ENCODE measurements at places on chromosomes 1 and 21.

GRCh38 chr1:236072001-236072400, 7.1 kb upstream of the NID1 start:
- DNase-seq, result no peak

- DNase-seq, result no peak
Measured at GRCh38 chr1:18179009-18179408, 71.4 kb downstream of the IGSF21 start.

- no peak for DNase-seq
Measured at GRCh38 chr1:87130438-87130837, 198.2 kb upstream of the LMO4 start.

- DNase-seq, result no peak
Measured at GRCh38 chr1:185239861-185240260, 77.2 kb downstream of the IVNS1ABP start.

DNA sequence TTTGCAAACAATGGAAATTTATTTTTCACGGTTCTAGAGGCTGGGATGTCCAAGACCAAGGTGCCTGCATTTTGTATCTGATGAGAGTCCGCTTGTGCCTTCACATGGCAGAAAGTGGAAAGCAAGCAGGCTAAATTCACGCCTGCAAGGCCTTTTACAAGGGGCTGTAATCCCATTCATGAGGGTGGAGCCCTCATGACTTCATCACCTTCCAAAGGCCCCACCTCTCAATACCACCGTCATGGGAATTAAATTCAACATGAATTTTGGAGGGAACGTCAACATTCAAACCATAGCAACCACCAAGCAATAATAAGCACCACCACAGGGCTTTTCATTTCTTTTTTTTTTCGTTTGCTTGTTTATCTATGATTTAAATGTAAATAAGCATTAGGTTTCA, 115.3 kb downstream of the C1orf21 start:
- no peak for DNase-seq

DNA sequence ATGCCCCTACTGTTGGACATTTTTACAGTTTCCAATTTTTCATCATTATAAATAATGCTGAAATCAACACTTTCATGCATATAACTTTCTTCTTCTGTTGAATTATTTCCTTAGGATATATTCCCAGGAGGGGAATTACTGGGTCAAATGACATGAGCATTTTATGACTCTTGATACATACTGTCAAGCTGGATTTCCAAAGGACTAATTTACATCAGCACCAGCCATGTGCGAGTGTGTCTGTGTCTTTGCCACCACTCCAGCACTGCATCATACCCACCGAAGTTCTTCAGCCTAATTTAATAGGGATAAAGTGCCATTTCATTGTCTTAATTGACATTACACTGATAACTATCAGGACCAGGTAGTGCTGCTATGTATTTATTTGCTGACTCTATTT, 146.7 kb downstream of the CSMD2 start:
- DNase-seq, result no peak

DNA sequence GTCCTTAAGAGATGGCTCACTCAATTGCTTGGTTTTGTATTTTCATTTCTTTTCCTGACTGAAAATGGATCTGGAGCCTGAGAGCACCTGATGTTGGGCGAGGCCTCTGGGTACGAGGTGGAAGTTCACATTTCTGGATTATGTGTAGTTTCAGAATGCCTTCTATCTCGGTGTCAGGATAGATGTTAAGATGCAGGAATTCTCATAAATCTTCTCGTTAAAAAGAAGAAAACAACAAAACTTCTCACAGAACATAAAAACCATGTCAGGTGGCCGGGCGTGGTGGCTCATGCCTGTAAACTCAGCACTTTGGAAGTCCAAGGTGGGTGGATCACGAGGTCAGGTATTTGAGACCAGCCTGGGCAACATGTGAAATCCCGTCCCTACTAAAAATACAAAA, 101.8 kb downstream of the RHOU start:
- no peak for DNase-seq

DNA sequence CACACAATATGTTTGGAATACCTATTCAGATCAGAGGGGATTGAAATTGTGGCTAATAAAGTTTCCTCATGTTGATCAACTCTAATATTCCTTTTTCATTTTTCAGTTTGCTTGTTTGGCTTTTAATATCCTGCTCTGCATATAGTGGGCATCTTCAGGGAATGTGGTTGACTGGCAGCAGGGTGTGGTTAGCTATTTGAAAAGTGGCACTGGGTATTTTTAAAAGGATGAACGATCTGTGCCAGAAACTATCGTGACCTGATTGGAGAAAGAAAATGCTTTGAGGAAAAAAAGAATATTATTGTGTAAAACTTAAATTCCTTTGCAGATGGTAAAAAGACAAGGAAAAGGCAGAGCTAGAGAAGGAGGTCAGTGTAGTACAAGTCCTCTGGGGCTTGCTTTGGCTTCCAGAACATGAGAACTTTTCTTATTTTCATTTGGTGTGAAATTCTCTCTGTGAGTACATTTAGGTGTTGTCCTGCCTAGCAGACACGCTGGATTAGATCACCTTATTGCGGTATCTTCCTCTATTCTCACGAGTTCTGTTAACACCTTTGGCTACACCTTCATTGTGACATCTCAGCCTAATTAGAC, 329.7 kb upstream of the SNX7 start:
- DNase-seq, result peak; percentile 53

DNA sequence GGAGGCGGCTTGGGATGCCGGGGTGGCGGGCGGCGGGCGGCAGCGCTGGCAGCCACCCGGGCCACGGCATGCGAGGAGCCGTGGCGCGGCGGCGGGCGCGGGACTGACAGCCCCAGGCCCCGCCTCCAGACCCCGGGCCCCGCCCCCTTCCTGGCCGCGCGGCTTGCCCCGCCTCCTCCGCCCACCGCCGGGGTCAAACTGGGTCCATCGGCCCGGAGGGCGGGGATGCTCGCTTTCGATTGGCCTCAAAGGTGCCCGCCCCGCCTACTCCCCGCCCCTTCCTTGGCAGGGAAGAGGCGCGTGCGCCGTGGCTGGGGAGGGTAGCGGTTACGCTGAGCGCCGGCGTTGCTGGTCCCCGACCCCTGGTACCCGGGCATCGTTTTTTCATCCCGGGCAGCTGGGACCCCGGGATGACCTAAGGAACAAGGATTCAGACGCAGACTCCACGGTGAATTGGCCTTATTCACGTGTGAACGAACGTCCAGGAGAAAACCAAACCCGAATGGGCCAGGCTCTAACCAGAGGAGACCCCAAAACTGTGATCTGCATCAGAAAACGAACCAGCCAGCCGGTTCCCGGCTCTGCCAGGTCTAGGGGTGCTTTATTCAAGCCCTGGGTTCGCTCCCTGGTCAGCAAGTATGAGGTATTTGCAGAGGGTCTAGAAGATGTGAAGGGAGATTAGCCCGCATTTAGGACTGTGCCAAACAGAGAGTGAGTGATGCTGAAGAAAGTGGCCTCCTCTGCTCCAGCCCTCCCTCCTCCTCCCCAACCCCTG, 117.2 kb upstream of the GUCA2B start:
- DNase-seq, result peak; percentile 94

DNA sequence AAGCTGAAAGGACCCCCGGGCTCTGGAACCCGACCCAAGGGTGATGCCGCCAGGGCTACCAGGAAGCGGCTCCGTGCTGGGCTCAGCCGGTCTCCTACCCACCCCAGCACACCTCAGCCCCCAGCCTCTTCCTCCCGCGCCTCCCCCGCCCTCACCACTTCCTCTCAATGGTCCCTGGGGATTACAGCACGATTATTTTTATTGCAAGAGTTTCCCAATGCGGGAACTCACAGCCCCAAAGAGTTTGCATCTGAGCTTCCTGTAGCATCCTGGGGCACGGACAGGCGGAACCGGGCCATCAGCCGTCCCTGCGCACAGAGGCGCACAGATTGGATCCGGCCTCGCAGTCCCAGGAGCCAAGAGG, 8.7 kb upstream of the SLX9 start:
- peak; percentile 57 for DNase-seq

DNA sequence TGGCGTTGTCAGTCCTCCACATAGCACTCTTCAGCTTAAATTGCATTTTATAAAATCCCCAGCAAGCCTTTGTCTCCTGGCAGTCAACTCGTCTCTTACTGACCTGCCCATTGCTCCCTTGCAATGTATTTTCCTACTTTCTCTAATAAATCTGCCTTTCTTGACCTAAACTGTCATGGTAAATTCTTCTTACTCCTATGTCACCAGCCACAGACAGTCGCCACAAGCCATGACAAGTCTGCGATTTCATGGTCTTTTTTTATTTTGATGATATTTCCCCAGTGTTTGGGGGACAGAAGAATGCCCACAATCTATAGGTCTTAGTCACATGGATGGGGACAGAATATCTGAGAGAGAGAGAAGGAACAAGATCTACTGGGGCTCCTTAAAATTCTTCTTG, 8.4 kb downstream of the IFNAR2 start:
- DNase-seq, result no peak

DNA sequence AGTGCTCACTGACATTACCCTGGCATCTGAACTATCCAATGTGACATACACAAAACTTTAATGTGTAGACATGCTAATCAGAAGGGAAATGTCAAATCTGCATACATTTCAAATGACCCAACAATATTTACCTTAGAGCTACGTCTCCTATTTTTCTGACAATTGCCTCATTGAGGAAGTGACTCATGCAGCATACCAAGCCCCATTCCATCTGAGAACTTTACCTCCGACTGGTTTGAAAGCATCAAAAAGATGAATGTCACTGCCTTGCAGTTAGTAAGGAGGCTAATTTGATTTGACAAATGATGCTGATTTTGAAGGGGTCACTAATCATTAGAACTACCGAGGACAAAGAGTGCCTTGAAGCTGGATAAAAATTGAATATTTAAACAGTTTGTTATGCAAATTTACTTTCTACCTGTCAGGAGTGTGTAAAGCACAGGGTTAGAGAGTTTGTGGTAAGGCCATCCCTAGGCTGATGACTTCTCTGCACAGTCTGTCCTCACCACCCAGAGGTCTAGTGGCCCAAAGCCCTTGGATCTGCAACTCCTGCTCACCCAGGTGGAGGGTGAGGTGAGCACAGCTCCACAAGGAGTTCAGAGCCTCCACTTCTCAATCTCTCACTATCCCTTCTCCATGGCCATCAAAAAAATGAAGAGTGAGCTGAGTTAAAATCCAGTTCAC, 500.3 kb upstream of the C1orf87 start:
- DNase-seq, result peak; percentile 91

DNA sequence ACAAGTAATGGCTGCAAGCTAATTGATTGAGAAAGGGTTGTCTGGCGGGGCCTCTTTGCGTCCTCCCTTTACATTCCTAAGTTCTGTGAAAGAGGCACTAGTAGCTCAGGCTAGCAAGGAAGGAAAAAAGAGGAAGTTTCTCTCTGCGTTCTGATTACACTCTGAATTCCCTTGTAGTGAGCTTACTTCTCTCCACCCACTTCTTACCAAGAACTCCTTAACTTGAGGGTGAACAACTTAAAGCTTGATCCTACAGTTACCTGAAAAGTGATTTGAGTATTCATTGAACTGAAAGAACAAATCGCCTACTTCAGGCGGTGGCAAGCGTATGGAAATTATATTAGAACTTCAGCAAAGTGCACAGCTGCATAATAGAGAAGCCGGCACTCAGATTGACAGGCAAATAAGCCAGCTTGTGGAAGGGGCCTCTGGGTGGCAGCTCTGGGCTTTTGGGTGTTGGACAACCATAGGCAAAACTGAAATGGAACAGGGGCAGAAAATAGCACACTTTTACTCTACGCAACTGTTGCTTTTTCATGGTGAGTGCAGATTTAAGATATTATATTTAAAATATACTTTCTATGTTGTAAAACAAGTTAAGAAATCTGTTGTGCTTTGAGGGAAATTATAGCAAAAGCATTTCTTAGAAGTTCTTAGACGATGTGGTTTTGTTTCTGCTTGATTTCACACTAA, 464.5 kb downstream of the USP25 start:
- peak; percentile 93 for DNase-seq

- no peak for DNase-seq
Measured at GRCh38 chr1:33098371-33098770, 17.4 kb downstream of the AZIN2 start.

DNA sequence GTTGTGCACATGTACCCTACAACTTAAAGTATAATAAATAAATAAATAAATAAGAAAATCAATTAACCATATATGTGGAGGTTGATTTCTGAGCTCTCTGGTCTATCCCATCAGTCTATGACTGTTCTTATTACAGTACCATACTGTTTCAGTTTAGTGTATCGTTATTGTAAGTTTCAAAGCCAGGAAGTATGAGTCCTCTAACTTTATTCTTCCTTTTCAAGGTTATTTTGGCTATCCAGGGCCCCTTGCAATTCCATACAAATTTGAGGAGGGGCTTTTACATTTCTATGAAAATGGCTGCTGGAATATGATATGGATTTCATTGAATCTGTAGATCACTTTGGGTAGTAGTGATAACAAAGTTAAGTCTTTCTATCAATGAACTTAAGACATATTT, 96.9 kb upstream of the BCL9 start:
- no peak for DNase-seq

GRCh38 chr1:50893466-50893865, 66.6 kb downstream of the FAF1 start:
- no peak for DNase-seq

GRCh38 chr1:243902100-243902499, 52.1 kb upstream of the AKT3 start:
- no peak for DNase-seq

- DNase-seq, result no peak
Measured at GRCh38 chr1:18319099-18319498, 161.6 kb upstream of the KLHDC7A start.

- no peak for DNase-seq
Measured at GRCh38 chr1:243927381-243927780, 77.3 kb upstream of the AKT3 start.

DNA sequence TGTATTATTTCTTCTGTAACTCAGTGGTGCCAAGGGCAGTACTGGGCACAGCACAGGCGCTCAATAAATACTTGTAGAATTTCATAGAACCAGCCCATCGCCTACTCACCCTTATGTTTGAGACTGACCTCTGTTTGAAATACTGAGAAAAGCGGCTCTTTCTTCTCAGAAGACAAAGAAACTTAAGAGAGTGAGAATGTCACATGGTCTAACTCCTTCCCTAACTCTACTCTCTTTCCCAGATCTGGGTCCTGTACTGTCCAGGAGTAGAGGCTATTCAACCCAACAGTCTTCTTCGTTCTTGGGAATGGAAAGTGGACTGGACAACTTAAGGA, 4.2 kb downstream of the IGSF8 start:
- DNase-seq, result no peak

GRCh38 chr1:161502181-161502580, 3.1 kb upstream of the FCGR2A start:
- no peak for DNase-seq

DNA sequence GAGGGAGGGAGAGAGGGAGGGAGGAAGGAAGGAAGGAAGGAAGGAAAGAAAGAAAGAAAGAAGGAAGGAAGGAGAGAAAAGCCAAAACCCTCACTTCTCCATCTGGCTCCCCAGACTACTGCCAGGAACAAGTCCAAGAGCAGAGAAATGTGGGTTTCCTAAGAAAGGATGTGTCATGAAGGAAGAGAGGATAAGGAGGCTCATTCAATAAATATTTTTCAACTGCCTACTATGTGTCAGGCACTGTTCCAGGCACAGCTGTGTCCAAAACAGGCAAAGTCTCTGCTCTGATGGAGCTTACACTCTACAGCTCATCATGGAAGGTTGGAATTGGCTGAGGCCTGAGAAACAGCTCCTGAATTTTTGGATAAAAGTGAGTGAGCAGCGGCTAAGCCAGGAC, 42.6 kb upstream of the ATP2B4 start:
- DNase-seq, result no peak

GRCh38 chr1:100806601-100807000, 87.1 kb downstream of the VCAM1 start:
- peak; percentile 30 for DNase-seq

GRCh38 chr1:235775246-235775860, 91.4 kb downstream of the LYST start:
- no peak for DNase-seq
